ENCODE measurements at places on chromosomes 7 and 10.
A peak's percentile ranks its signal among the peaks of the same experiment; 100 is the strongest.

GRCh38 chr7:134818613-134819345, 39.3 kb downstream of the CALD1 start:
- DNase-seq, result no peak

DNA sequence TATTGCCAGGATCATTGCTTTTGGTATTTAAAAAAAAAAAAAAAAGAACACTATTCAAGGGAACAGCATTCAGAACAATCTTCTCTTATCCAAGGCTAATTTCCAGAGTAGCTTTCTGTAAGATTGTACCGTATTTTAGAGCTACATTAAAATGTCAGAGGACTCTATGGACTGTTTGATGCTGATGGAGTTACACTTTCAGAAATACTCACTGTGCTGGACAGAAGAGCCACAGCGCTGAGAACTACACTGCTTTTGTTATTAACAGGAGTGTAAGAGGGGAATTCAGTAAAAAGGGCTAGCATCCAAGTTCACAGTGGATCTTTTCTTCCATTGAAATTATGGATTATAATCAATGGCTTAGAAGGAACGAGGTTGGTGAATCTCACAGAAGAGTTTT, 247.7 kb downstream of the AHR start:
- no peak for DNase-seq

DNA sequence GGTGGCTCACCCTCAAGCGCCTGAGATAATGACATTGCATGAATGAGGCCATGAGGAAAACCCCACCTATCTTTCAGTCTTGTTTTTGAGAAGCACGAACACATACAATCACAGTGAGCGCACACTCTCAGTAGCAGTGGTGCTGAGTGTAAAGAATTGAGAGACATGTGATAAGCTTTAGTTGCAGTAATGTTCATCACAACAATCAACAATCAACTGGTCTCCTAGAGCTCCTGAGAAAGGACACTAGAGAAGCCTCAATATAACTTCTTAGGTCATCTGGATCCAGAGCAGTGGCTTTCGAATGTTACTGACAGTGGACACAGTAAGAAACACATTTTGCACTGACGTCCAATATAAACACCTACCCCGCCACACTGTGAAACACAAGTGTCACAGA, 12.8 kb downstream of the ERLIN1 start:
- no peak for DNase-seq

- peak; percentile 71 for DNase-seq
Observed at GRCh38 chr7:116357781-116358670, 141.5 kb upstream of the CAV2 start.

Data from M059J (cell line).